ENCODE measurements at places on chromosomes 13 and 19. TPM values are rescaled to one million over a fixed set of nuclear protein-coding genes. Genes with fewer than 3 reads are reported as not detected.

- H3K36me3 ChIP-seq = no peaks in the 10 kb centered on the region
- no peak overlapping the region for H3K4me3 ChIP-seq
- peaks cover 5% of the 10 kb centered on the region for H3K4me1 ChIP-seq
These were observed 17.5 kb upstream of the SHC2 start for GRCh38 chr19:478236-478903.

Gene NFIX
- 200 TPM for total RNA-seq

Gene RGL3
- 3.7 TPM for total RNA-seq

Gene LILRB4
- 3.2 TPM for total RNA-seq

All from suprapubic skin (tissue), 4 donors.